CD8-positive, alpha-beta T cell (primary cell): ENCODE measurements at places on chromosomes 12 and 14.
A peak's percentile ranks its signal among the peaks of the same experiment; 100 is the strongest.

DNA sequence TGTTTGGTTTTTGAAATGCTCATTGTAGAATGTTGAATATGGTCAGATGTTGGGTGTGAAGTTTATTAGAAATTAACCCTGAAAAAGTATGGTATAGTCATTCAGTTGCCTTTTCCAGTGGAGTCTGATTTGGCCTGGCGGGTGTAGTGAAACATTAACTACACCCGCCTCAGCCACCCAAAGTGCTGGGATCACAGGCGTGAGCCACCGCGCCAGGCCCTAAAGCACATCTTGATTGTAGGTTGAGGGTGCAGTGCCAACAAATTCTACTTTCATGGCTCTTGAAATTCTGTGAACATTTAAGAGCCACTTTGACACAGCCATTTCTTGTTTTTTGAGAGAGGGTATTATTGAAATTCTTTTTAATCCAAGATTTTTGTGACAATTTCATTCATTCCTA lies 624.9 kb downstream of the DIO2 start:
- no peak for DNase-seq

DNA sequence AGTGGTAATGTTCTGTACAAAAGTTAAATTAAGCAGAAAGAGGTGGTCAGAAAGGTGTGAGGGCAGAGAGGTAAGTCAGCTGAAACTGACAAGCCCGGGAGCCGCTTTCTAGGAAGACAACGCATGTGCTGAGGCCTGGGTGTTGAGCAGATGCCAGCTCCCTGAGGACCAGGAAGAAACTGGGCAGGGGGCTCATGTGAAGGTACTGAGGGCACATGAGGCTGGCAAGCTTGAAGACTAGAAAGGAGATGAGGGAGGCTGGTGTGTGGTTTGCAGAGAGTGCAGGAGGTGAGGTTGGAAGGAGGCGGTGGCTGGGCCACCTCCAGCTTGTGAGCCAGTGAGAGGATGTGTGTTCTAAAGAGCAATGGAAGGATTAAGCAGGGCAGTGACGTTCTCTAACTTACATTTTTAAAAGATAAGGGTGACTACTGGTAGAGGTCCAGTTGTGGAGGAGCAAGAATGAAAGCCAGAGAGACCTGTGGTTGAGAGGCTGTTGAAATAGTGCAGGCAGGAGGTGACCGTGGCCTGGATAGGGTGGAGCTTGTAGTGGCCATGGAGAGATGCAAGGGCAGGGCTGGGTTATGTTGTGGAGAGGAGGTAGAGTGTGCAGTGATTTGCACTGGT lies 29.1 kb downstream of the ZNF664 start:
- DNase-seq: no peak

DNA sequence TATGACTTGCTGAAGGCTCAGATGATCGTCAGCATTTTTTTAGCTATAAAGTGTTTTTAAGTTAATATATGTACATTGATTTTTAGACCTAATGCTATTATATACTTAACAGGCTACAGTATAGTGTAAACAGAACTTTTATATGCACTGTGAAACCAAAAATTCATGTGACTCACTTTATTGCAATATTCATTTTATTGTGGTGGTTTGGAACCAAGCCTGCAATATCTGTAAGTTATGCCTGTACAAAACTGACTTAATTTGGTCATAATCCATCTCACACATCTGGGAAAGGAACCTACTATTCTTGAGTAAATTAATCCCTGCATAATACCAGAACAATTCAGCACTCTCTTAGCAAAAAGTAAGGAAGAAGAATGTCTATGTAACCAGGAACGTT lies 390.7 kb downstream of the SYT1 start:
- DNase-seq: no peak

- no peak for DNase-seq
Observed at GRCh38 chr12:28708918-28709371, 440.1 kb upstream of the FAR2 start.

- DNase-seq: no peak
Observed at GRCh38 chr12:15662983-15663659, 126.1 kb downstream of the EPS8 start.

DNA sequence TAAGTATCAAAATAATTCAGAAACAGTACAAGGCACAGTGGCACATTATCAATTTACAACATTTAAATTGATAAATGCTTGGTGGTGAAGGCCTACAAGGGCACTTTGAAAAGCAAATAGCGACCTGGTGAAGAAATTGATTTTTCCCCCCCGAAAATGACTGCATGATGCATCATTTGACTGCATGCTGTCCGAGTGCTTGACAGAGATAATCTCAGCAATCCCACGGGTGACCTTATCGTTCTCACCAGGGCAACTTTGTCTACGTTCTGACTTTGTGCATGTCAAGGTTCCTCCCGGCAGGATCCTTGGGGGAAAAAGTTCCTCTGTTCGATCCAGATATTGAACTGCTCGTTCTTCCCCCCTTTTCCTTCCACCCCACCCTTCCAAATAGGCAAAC lies 384.8 kb downstream of the EGLN3 start:
- no peak for DNase-seq

DNA sequence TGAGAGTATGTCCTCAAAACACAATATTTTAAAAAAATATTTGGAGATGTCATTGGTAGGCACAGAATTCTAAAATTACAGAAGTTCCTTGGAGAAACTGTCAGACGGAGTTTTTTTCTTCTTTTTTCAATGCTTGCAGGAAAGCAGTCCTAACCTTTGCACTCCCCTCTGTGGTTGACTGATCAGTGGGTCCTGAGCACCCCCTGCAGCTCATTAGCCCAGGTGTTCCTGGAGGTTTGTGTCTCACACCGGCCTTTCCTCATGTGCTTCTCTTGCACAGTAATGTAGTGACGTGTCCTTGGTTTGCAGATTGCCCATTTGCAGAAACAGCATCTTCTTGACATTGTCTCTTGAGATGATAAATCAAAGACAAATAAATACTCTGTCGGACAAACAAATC lies 513.0 kb downstream of the TMEM121 start:
- DNase-seq: peak; percentile 65
